CD8-positive, alpha-beta memory T cell (primary cell): ENCODE measurements at places on chromosomes 16 and 17. TPM values are rescaled to one million over a fixed set of nuclear protein-coding genes. Genes with fewer than 3 reads are reported as not detected.

- no peak for DNase-seq
- H3K27me3 ChIP-seq: no peaks in the 10 kb centered on the region
- no peak overlapping the region for H3K27ac ChIP-seq
- H3K36me3 ChIP-seq: no peaks in the 10 kb centered on the region
These were observed 546.4 kb upstream of the SALL1 start for GRCh38 chr16:51697454-51697853.

GRCh38 chr17:28317966-28318758 is 838 bp upstream of the TMEM97 start:
- H3K4me3 ChIP-seq: peak overlapping the region; percentile 70
- peaks cover 15% of the 10 kb centered on the region for H3K4me1 ChIP-seq
- H3K27me3 ChIP-seq: no peaks in the 10 kb centered on the region
- peak overlapping the region; percentile 47 for H3K27ac ChIP-seq
- DNase-seq: peak; percentile 19

DNA sequence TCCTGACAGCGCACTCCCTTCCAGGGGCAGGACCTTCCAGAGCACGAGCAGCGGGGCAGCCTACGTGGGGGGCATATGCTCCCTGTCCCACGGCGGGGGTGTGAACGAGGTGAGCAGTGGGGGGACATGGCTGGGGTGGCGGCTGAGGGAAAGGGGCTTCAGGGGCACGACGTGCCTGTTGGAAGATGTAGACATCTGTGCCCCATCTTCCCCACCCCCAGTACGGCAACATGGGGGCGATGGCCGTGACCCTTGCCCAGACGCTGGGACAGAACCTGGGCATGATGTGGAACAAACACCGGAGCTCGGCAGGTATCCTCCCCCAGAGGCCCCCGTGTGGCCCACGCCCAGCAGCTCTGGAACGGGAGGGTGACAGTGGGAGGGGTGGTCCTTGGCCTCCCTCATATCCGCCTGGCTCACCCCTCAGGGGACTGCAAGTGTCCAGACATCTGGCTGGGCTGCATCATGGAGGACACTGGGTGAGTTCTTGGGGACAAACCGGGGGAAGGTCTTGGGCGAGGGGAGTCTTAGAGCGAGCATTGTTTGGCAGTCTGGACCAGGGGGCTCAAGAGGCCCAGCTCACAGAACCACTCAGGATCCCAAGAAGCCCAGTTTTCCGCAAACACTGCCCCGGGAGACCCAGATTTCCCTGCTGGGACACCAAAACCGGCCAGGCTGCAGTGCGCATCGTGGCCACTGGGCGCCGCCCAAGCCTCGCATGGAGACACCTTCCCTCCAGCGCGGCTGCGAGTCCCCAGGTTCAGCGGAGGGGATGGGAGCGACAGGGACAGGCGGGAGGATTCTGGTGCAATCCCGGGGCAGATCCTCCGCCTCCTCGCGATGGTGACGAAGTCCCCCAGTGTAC is 15.7 kb downstream of the ADAM11 start:
- no peaks in the 10 kb centered on the region for H3K36me3 ChIP-seq
- no peaks in the 10 kb centered on the region for H3K27me3 ChIP-seq
- DNase-seq: peak; percentile 74
- no peak overlapping the region for H3K27ac ChIP-seq
- peaks cover 16% of the 10 kb centered on the region for H3K4me1 ChIP-seq
- peak overlapping the region; percentile 81 for H3K4me3 ChIP-seq

DNA sequence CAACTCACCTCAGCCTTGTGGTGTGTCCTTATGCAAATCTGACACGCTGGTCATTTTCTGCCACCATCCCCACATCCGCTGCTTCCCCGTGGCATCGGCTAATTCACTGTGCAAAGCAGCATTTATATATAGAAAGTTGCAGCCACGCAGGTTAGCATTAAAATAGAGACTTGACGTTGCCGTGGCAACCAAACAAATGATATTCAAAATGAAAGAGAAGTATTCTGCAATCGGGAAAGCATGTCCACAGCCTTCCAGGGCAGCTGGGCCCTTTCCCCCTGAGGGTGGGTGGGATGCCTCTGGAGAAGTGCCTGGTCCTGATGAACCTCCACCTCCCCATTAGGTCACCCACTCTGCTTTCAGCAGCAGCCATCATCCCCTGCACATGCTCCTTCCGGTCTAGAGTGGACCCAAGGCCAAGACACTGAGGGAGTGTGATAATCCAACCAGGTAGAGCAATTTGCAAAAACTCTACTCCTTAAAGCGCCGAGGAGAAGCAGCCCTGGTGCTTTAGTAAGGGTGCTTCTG is 138.7 kb downstream of the GAS7 start:
- no peak for DNase-seq
- H3K27me3 ChIP-seq: no peaks in the 10 kb centered on the region
- H3K4me1 ChIP-seq: peaks cover 6% of the 10 kb centered on the region
- H3K27ac ChIP-seq: no peak overlapping the region
- no peaks in the 10 kb centered on the region for H3K36me3 ChIP-seq

Gene DNAAF1
- not detected for total RNA-seq

DNA sequence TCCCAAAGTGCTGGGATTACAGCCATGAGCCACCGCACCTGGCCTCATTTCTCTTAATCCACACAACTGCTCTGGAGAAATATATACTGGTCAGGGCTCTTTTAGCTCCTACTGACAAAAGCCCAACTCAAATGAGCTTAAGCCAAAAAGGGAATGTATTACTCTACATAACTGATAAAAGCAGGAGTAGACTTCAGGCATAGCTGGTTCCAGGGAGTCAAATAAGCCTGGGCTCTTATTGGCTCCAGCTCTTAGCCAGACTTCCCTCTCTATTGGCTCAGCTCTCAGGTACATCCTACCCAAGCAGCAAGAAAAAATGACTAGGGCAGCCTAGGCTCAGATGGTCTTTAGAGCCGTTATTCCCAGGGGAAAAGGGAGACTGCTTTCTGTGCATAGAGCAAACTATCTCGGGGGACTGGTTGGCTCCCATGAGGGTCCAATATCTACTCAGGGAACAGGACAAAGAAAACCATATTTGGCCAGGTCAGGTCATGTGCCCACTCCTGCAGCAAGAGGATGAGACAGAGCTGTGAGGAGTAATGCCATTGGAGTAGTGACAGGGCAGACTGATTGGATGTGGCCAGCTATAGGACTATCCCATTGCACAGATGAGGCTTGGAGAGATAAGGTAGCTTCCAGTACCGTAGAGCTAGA is 21.2 kb downstream of the TBX2 start:
- H3K27ac ChIP-seq: no peak overlapping the region
- no peak for DNase-seq
- no peak overlapping the region for H3K4me3 ChIP-seq
- no peaks in the 10 kb centered on the region for H3K4me1 ChIP-seq
- H3K27me3 ChIP-seq: no peaks in the 10 kb centered on the region

DNA sequence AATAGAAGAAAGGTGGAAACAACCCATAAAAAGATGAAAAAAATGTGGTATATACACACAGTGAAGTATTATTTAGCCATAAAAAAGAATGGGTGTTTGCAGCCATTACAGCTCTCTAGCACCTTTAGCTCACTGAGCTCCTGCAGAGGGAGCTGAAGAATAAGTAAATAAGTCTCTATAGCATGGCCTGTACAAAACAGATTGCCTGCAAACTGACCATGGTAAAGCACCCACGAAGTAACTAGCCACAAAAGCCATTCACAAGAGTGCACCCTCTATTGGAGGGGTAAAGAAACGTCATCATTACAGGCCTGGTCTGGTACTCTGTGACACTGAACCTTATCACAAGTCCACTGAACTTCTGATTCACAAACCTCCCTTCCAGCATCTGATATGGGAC is 76.3 kb downstream of the USP32 start:
- H3K27me3 ChIP-seq: no peaks in the 10 kb centered on the region
- no peak overlapping the region for H3K4me3 ChIP-seq
- peaks cover 6% of the 10 kb centered on the region for H3K4me1 ChIP-seq
- no peak overlapping the region for H3K27ac ChIP-seq
- H3K36me3 ChIP-seq: no peaks in the 10 kb centered on the region

Gene TNFRSF17
- total RNA-seq: not detected

Gene RAC3
- 4.2 TPM for total RNA-seq

DNA sequence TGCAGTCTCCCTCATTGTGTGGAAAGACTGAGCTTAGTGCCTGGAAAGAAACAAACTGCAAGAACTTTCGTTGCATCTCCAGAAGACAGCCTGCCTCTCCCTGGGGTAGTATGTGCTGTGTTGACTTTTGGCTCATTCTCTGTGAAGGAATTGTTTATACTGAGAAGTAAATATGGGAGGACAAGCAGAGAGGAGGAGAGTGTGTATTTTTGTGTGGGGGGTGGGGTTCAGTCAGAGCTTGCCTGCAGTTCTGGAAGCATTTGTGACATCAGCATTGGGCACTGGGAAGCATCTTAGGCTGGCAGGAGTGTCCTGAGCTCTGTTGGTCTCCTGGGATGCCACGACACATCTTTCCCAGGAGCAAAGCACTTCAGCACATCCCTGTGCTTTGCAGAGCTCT is 147.9 kb downstream of the HS3ST3B1 start:
- no peaks in the 10 kb centered on the region for H3K27me3 ChIP-seq
- H3K36me3 ChIP-seq: no peaks in the 10 kb centered on the region
- no peak for DNase-seq
- no peak overlapping the region for H3K27ac ChIP-seq
- no peak overlapping the region for H3K4me3 ChIP-seq

Gene CRISPLD2
- 0.04 TPM for total RNA-seq

Gene PMFBP1
- total RNA-seq: 0.15 TPM

Gene PTX4
- total RNA-seq: not detected

- peaks cover 4% of the 10 kb centered on the region for H3K27me3 ChIP-seq
- H3K36me3 ChIP-seq: no peaks in the 10 kb centered on the region
- H3K27ac ChIP-seq: no peak overlapping the region
- H3K4me3 ChIP-seq: no peak overlapping the region
- H3K4me1 ChIP-seq: no peaks in the 10 kb centered on the region
These were observed 139.8 kb upstream of the SDK2 start for GRCh38 chr17:73783945-73784603.
